ENCODE measurements at places on chromosomes 6 and 20. TPM values are rescaled to one million over a fixed set of nuclear protein-coding genes. Genes with fewer than 3 reads are reported as not detected.

KCNK16 gene
- not detected for polyA plus RNA-seq

GRCh38 chr6:31952140-31952805, 6.4 kb downstream of the CFB start:
- DNase-seq = no peak

DNA sequence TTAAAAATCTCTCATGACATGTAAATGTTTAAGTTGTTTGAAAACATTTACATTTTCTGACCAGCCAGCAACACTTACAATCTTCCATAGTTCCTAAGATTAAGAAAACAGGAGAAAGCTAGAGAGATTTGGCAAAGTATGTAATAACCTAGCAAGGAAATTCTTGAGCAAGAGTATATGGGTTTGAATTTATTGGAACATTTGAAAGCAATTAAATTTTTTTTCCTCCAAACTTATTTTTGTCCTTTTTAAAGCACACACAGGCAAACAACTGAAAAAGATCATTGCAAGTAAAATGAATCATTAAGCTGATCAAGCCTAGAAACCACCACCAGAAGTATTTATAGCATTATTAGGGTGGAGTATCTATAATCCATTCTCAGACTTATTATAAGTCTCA, 20.1 kb upstream of the ZNF217 start:
- DNase-seq = peak; percentile 56

DNA sequence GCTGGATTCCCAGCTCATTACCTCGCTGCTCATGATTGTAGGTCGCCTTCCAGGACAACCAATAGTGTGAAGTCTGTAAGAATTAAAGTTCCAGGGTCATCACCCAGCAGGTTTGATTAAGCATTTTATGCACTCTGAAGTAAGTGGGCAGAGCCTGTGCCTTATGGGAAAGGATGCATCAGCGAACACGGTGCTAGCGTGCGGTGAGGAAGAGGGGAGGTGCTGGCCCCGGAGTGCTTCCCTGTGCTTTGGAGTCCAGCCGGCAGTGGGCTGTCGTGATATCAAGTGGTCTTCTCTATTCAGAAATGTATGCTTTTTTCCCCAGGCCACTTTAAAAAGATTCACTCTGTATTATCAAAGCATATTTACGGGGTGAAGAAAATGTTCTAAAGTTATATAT, 16.0 kb downstream of the DUSP22 start:
- DNase-seq = no peak

Measured in BJ (cell line).